HFFc6 (cell line): ENCODE measurements at places on chromosomes 5 and 9.

DNA sequence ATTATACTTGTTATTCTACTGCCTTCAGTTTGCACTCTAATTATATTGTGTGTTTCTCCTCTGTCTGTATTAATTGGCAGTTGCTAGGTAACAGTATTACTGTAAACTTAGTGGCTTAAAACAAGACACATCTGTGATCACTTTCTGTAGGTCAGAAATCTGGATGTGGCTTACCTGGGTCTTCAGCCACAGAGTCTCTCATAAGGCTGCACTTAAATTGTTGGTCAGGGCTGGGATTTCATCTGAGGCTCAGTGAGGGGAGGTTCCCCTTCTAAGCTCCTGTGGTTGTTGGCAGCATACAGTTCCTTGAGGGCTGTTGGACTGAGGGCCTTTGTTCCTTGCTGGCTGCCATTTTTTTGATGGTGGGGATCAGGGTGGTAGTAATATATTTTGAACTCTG, 68.8 kb downstream of the SLC44A1 start:
- no peak for DNase-seq

GRCh38 chr5:50889790-50890189, 223.4 kb downstream of the PARP8 start:
- DNase-seq: peak; percentile 1

- no peak for DNase-seq
These were observed 47.5 kb upstream of the RNF20 start for GRCh38 chr9:101485924-101486692.

GRCh38 chr5:135555530-135555929, 19.8 kb upstream of the NEUROG1 start:
- no peak for DNase-seq
